ENCODE measurements at places on chromosomes 13 and 19. TPM values are rescaled to one million over a fixed set of nuclear protein-coding genes. Genes with fewer than 3 reads are reported as not detected.

DNA sequence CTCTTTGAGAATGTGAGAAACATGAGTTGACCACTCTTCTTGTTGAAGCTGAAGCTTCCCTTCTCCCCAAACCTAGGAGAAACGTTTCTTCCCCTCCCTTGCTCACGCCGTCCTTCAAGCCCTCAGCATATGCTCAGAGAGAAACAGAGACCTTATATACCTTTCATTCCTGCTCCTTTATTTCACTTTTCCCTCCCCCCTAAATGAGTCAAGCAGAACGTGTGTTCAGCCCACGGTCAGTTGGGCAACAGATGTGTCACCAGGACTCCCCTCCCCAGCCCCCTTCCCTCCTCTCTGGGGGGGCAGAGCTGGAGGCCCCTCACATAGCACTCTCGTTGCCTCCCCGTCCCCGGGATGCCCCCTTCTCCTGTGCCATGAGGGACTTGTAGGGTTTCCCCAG, 8.6 kb downstream of the OR7C2 start:
- DNase-seq: no peak

DNA sequence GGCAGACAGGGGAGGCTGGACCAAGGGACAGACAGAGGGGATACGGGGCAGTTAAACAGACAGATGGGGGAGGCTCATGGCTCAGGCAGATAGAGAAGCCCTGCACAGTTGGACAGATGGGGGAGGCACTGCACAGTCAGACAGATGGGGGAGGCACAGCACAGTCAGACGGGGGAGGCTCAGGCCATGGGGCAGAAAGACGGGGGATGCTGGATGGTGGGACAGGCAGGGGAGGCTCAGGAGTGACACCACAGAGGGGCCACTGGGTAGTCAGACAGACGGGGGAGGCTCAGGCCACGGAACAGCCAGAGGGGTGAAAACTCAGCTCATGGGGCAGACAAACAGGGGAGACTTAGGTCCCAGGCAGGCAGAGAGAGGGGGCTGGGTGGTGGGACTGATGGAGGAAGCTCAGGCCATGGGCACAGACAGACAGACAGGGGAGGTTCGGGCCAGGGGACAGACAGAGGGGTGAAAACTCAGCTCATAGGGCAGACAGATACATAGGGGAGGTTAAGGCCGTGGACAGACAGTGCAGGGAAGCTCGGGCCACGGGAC, 886 bp downstream of the MFSD12 start:
- no peak for DNase-seq

- no peak for DNase-seq
These were observed 257.8 kb downstream of the FOXO1 start for GRCh38 chr13:40408602-40409001.

GRCh38 chr19:17302391-17303166, 646 bp downstream of the ABHD8 start:
- DNase-seq: peak; percentile 64

DNA sequence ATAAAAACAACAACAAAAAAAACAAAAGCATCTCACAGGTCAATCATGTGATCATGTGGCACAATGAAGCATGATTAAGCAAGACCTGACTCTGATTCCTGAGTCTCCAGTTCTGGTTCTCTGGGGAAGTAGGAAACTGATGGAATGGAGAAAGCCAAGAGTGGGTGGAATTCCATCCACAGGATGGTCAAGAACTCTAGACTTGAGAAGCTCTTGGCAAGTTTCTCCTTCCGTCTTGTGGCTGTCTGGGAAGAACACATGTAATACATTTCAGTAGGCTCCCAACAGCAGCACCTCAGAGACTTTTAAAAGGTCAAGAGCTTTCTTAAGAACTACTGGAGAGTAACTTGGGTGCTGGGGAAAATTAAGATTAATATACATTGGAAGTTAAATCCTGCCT, 78.6 kb upstream of the TSHZ3 start:
- no peak for DNase-seq

DNA sequence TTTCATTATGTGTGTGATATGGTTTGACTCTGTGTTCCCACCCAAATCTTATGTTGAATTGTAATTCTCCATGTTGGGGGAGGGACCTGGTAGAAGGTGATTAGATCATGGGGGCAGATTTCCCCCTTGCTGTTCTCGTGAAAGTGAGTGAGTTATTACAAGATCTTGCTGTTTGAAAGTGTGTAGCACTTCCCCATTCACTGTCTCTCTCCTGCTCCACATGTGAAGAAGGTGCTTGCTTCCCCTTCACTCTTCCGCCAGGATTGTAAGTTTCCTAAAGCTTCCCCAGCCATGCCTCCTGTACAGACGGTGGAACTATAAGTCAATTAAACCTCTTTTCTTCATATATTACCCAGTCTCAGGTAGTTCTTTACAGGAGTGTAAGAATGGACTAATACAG, 54.3 kb upstream of the SERTM1 start:
- no peak for DNase-seq

DNA sequence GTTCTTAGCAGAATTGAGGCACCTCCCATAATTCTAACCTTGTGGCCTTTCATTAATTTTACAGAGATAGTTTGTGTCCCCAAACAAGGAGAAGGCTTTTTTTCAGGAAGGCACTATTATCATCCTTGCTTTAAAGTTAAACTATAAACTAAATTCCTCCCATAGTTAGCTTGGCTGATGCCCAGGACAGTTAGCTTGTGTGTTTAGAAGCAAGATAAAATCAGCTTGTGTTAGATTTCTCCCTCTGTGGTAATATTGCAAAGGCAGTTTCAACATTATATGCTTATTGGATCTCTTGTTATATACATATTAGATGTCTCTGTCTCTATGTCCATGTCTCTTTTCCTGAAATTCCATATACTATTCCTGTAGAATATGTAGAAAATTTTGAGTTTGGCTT, 342.7 kb downstream of the TBC1D4 start:
- no peak for DNase-seq

DNA sequence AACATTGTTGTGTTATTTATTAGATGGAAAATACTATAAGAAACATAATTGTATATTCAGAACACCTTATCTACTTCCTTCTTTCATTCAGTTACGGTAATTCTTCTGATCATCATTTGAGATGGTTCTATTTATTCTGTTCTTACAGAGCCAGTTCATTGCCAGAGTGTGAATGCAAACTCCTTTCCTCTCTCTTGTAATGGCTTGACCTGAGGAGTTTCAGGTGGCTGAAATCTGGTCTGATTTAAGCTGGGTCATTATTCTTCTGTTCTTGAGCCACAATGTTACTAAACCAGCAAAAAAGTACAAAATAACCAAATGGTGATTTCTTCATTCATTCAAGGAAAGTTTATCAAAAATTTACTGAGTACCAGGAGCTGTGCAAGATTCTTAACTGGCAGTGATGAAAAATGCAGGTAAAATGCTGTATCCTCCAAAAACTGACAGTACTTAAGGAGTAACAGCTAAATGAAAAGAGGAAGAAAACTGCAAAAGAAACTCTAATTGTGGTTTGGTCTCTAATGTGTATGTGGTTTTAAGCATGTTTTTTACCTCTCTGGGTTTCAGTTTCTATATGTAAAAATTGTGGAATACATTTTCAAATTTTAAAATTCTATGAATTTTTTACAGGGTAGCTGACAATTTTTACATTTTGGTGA, 182.4 kb upstream of the UFM1 start:
- DNase-seq: peak; percentile 39

Gene TEAD2
- polyA plus RNA-seq: 5.8 TPM

Data from B cell (primary cell).